ENCODE measurements at places on chromosomes 1 and 21. TPM values are rescaled to one million over a fixed set of nuclear protein-coding genes. Genes with fewer than 3 reads are reported as not detected.

The GPR89A gene
- total RNA-seq = 33.2 TPM

The EXTL1 gene
- not detected for total RNA-seq

The AADACL4 gene
- not detected for total RNA-seq

The CNR2 gene
- total RNA-seq = not detected

The GSTM1 gene
- total RNA-seq = 2.6 TPM

The IL24 gene
- total RNA-seq = 0.13 TPM

The FHAD1 gene
- 0.13 TPM for total RNA-seq

The MCOLN3 gene
- total RNA-seq = 2.4 TPM

The C1orf185 gene
- not detected for total RNA-seq

The AQP10 gene
- total RNA-seq = 0.13 TPM

The CCDC27 gene
- total RNA-seq = not detected

The RO60 gene
- 140 TPM for total RNA-seq

The HSPB7 gene
- under 0.01 TPM for total RNA-seq

The SAMSN1 gene
- total RNA-seq = not detected

The KLHDC8A gene
- not detected for total RNA-seq

The CNIH3 gene
- 0.64 TPM for total RNA-seq

The CDK18 gene
- 2.2 TPM for total RNA-seq
